T-helper 17 cell (primary cell): ENCODE measurements at places on chromosomes 2 and 18.

DNA sequence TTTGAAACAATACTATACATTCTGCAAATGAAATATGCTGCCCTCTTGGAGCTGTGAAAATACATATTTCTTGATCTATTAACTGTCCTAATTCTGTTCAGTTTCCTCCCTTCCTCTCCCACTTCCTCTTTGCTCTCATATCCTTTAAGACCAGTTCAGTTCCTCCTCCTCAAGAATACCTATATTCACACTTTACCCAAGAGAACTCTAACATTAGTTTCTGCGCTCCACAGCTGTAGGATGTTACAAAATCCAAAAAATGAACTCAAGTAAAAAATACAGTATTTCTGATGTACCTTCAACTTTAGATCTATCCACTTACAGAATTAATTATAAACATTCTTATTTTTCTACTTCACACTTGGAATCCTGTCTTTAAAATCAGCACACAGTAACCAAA is 5.4 kb downstream of the ITSN2 start:
- DNase-seq, result no peak
- peak overlapping the region; percentile 72 for H3K4me3 ChIP-seq
- peak overlapping the region; percentile 89 for H3K27ac ChIP-seq

- peaks cover 3% of the 10 kb centered on the region for H3K4me1 ChIP-seq
- peaks cover 15% of the 10 kb centered on the region for H3K27me3 ChIP-seq
- H3K36me3 ChIP-seq, result peaks cover 3% of the 10 kb centered on the region
- H3K4me3 ChIP-seq, result no peak overlapping the region
- DNase-seq, result no peak
Observed at GRCh38 chr2:240230291-240230931, 90.0 kb upstream of the OTOS start.

DNA sequence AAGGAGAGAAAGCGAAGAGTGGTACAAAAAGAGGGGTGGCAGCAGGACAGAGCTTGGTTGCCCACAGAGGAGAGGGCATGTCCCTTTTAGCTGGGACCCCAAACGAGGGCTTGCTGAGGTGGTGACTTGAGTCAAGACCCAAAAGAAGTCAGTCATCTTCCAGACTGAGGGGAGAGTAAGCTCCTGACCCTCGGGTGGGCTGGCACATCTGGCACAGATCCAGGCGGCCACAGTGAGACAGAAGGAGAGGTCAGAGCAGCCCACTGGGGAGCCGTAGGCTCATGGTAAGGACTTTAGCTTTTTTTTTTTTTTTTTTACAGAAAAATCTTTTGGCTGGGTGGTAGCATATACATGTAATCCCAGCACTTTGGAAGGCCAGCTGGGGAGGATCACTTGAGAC is 77.9 kb upstream of the ST6GAL2 start:
- DNase-seq, result no peak
- H3K4me3 ChIP-seq, result no peak overlapping the region
- no peaks in the 10 kb centered on the region for H3K27me3 ChIP-seq
- no peak overlapping the region for H3K27ac ChIP-seq

GRCh38 chr2:36536776-36537175 is 61.2 kb downstream of the FEZ2 start:
- no peak for DNase-seq
- H3K27me3 ChIP-seq, result no peaks in the 10 kb centered on the region
- no peaks in the 10 kb centered on the region for H3K4me1 ChIP-seq
- H3K4me3 ChIP-seq, result no peak overlapping the region

DNA sequence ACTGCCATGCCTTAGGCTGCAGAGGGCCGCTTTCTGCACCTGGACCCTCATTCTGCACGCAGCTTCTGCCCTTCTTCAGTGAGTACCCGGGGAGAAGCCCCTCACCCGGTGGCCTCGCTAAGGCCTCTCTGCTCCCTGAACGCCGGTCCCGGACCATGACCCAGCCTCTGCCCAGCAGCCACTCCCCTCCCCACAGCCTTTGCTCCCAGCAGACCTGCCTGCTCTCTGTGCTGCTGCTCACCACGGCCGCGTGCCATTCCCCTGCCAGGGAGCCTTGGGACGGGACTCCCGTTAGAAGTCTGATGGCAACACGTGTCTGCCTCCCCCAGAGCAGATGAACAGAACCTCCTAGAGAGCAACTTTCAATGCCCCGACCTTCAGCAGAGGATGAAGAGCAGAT is 282.8 kb downstream of the NDUFA10 start:
- no peak for DNase-seq
- no peaks in the 10 kb centered on the region for H3K36me3 ChIP-seq
- H3K27me3 ChIP-seq, result no peaks in the 10 kb centered on the region
- H3K4me1 ChIP-seq, result peaks cover 5% of the 10 kb centered on the region
- H3K4me3 ChIP-seq, result no peak overlapping the region

DNA sequence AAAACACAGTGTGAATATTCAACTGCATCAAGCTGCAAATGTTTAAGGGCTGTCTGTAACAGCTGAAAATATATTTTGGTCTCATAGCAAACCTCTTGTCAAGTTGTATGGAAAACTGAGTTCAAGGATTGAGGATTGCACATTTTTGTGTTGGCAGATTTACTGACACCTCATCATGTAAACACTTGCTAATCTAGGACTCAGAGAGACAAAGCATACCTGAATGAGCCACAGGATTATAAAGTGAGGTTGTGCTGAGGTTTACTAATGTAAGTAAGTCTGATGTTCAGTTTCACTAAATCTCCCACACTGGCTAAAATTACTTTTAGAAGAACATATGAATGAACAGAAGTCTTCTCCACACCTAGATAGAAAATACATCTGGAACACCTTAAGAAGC is 1993.1 kb upstream of the CELF4 start:
- H3K36me3 ChIP-seq, result no peaks in the 10 kb centered on the region
- H3K4me1 ChIP-seq, result no peaks in the 10 kb centered on the region
- DNase-seq, result no peak
- no peak overlapping the region for H3K4me3 ChIP-seq
- H3K27ac ChIP-seq, result no peak overlapping the region

GRCh38 chr18:59617468-59617932 is 79.7 kb downstream of the CCBE1 start:
- H3K4me1 ChIP-seq, result no peaks in the 10 kb centered on the region
- peaks cover 16% of the 10 kb centered on the region for H3K27me3 ChIP-seq
- no peak overlapping the region for H3K27ac ChIP-seq
- H3K4me3 ChIP-seq, result no peak overlapping the region

DNA sequence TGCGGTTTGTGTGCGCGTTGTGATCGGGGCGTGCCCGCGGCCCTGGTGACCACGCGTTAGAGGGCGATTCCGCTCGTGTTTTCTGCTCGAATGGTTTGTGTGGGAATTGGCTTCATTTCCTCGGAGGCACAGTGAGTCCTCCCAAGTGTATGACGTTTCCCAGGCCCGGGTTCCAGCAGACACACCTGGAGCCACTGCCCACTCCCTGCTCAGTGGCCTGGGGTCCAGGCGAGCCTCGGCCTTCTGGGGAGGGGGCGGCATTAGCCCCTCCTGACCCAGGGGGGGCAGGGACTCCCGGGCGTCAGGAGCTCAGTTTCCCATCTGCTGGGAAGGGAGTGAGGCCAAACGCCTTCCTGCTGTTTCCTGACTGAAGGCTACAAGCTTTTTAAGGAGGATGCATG is 92.1 kb downstream of the NFATC1 start:
- no peak overlapping the region for H3K4me3 ChIP-seq
- no peaks in the 10 kb centered on the region for H3K27me3 ChIP-seq
- H3K27ac ChIP-seq, result no peak overlapping the region
- DNase-seq, result no peak
- peaks cover 2% of the 10 kb centered on the region for H3K36me3 ChIP-seq

- no peak for DNase-seq
- no peak overlapping the region for H3K4me3 ChIP-seq
- H3K36me3 ChIP-seq, result peaks cover 11% of the 10 kb centered on the region
- peaks cover 34% of the 10 kb centered on the region for H3K4me1 ChIP-seq
- peak overlapping the region; percentile 88 for H3K27ac ChIP-seq
- no peaks in the 10 kb centered on the region for H3K27me3 ChIP-seq
Observed at GRCh38 chr18:24089515-24090337, 49.1 kb upstream of the CABYR start.

GRCh38 chr2:151191001-151191400 is 70.7 kb downstream of the RBM43 start:
- DNase-seq, result no peak
- peaks cover 3% of the 10 kb centered on the region for H3K27me3 ChIP-seq
